ENCODE measurements at places on chromosomes 11 and 22.

- DNase-seq: no peak
Measured at GRCh38 chr11:64713016-64713707, 9.8 kb downstream of the NRXN2 start.

DNA sequence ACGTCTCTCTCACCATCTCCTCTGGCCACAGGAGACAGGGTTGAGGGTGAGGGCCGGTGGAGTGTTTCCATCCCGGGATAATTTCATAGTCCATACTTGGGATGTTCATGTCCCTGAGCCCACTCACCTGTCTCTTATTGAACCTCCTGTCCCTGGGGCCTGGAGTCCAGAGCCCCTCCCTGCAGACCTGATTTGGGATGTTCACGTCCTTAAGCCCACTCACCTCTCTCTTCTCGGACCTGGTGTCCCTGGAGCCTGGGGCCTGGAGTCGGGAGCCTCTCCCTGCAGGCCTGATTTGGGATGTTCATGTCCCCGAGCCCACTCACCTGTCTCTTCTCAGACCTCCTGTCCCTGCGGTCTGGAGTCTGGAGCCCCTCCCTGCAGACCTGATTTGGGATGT, 868.2 kb downstream of the BRD1 start:
- no peak for DNase-seq

DNA sequence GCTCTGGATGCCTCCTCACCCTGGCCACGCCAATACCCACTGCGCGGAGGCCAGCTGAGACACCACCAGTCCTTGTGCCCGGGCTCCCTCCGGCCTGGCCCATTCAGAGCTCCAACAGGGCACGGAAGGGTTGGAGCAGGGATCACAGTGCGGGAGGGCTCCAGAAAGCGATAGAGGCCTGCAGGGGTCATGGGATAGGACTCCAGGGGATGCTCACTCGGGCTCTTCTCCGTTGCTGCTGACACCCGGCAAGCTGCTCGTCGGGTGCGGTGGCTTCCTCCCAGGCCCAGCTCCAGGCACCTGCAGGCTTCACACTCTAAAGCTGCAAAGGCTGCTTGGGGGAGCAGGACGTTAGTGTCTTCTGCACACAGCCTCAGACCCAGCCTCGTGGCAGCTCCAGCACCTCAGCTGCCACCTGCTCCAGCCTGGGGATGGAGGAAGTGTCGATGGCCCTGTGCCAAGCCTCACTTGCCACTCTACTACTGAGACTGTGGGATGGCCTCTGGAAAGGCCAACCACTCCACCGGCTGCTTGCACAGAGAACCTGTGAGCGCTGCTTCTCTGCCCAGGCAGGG, 10.6 kb downstream of the WNT7B start:
- DNase-seq: no peak

DNA sequence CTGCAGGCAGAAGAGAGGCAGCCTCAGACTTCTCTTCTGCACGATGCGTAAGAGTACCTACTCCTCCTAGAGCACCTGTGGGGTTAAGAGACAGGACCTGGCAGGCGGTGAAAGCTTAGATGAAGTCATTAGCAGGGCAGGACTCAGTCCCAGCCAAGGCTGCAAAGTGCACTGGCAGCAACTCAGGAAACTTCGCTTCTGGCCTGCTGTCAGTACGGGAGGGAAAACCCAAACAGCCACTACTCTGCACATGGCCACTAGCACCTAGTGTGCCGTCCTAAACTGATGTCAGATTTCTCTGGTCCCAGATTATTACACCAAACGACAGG, 8.8 kb upstream of the KLHL35 start:
- DNase-seq: no peak
